ENCODE measurements at places on chromosomes 16 and 17.

DNA sequence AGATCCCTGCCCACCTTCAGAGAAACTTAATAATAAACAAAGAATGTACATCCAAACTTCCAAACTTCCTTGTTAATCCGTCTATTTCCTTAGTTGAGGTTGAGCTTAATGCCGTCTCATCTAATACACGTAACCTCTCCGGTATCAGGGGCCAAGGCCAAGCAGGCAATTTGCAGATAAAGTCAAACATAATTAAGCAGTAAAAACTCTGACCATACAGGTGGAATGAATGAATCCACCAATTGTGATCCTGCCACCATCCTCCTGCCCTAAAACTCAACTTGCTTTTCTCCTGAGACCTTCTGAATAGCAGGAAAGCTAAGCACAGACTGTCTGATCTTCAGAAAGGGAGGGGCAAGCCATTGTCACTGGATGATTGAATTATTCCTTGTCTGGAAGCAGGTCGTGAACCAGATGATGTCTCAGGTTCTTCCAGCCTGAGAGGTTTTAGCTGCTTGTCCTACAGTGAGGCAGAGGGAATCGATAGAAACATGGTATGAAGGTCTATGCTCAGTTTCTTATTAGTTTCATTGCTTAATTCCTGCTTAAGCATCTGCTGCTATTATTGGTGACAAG is 1111.8 kb upstream of the EEF2KMT start:
- no peak for DNase-seq

DNA sequence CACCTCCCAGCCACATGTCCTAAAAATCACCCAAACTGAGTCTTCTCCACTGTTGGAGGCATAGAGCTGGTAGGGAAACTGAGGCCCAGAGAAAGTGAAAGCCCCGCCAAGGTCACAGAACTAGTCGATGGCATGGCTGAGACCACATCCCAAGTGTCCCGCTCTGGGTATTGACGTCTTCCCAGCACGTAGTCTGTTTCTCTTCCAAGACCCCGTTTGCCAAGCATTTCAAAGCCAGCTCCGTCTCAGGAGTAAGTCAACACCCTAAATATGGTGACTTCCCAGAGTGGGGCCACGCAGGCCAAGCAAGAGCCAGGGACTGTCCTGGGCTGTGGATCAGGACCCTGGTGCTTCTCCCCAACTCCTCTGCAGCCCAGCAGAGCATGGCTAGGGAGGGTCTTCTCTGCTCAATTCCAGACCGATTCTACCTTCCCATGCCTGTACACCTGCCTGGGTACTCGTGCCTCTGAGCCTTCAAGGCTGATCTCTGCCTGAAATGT is 19.7 kb downstream of the PITPNM3 start:
- no peak for DNase-seq

GRCh38 chr17:38735161-38735997 is 5.2 kb downstream of the CISD3 start:
- DNase-seq, result peak; percentile 82

- DNase-seq, result no peak
Measured at GRCh38 chr16:14181371-14182050, 110.4 kb downstream of the MRTFB start.

DNA sequence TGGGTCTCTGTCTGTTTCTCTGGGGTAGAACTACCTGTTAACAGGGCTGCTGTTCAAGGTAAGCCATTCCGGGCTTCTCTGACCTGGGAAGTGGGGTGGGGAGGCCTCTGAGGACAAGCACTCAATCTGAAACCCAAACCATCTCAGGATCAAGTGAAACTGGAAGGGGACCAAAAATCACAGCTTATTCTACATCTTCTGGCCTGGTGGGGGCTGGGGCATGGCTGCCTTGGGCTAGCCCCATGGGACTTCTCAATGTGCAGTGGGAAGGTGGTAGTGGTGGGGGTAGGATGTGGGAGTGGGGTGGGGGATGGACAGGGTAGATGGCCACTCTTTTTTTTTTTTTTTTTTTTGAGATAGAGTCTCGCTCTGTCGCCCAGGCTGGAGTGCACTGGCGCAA is 5.5 kb downstream of the FLOT2 start:
- DNase-seq, result no peak

DNA sequence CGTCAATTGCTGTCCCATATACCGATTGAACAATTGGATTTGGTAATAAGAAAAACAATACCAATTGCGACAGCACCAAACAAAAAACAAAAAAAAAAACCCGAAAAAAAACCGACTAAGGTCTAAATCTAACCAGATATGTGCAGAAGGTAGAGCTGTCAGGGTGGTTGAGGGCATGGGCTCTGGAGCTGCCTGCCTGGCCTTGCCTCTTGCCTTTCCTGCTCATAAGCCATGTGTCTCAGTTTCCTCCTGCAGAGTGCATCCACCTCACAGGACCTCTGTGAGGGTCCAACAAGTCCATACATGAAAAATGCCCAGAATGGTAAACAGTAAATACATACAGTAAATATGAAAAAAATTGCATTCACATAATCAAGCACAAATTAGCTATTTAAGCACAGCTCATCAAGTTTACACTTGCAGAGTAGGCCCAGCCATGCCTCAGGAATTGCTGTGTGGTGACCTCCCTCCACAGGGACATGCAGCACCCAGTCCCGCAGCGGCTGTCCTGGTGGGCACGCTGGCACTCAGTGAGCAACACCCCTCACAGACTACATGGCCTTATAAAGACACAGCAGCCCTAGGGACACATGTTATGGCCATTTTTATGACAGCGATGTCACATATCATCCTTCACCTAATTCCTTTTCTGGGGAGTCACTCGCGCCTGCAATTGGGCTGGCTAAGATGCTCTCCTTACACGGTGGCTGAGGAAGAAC is 17.9 kb downstream of the TBC1D28 start:
- no peak for DNase-seq
